ENCODE measurements at places on chromosomes 7 and 10. TPM values are rescaled to one million over a fixed set of nuclear protein-coding genes. Genes with fewer than 3 reads are reported as not detected.

Gene OGA
- total RNA-seq, result 138 TPM

Gene BLNK
- total RNA-seq, result not detected

Gene CTAGE4
- total RNA-seq, result 8.7 TPM

Gene BCAP29
- total RNA-seq, result 38.3 TPM

DNA sequence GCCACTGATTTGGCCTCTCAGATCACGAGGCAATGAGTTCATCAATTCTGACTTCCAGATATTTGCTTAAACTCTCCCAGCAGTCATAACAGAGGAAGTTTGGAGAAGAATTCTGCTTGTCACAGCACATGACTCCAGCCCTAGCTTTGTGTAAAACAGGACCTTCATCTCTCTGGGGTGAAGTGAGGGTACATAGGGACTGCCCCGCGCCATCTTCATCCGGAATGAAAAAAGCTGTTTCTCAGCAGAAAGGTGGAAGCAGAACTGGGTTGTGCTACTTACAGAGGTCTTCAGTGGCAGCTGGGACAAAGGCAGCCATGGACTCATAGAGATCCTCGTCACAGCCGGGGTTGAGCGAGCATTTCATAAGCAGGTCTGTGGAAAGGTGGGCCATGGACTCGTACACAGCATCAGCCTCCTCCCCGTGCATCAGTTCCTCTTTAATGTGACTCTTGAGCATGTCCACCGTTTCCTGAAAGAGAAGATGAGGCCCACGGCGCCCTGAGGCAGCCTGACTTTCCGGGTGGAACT, 58.4 kb upstream of the TM9SF3 start:
- no peaks in the 10 kb centered on the region for H3K4me1 ChIP-seq
- no peak overlapping the region for H3K27ac ChIP-seq
- DNase-seq, result no peak
- peaks cover 11% of the 10 kb centered on the region for H3K27me3 ChIP-seq
- no peak overlapping the region for H3K4me3 ChIP-seq
- no peaks in the 10 kb centered on the region for H3K36me3 ChIP-seq

Gene LIPJ
- 0.09 TPM for total RNA-seq

- H3K27ac ChIP-seq, result no peak overlapping the region
- H3K4me1 ChIP-seq, result no peaks in the 10 kb centered on the region
- no peak for DNase-seq
- no peaks in the 10 kb centered on the region for H3K27me3 ChIP-seq
Measured at GRCh38 chr7:122132341-122132740, 11.7 kb downstream of the AASS start.

DNA sequence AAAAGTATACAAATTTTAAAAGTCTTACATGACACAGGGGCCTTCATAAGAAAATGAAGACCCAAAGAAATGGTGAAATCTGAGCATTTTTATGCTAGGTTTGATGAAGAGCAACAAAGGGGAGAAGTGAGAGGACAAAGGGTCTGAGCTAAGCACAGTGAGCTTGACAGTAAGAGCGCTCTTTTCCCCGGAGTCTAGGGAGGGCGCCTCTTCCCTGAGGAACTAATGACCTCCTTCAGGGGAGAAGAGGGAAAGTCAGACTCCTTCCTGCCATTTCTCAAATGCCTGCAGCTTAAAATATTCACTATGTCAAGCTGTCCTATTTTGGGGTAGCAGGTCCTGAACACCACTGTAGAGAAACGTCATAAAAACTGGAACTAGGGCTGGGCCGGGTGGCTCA, 18.1 kb upstream of the PAXIP1 start:
- peak; percentile 68 for DNase-seq
- no peaks in the 10 kb centered on the region for H3K27me3 ChIP-seq
- H3K4me3 ChIP-seq, result no peak overlapping the region

DNA sequence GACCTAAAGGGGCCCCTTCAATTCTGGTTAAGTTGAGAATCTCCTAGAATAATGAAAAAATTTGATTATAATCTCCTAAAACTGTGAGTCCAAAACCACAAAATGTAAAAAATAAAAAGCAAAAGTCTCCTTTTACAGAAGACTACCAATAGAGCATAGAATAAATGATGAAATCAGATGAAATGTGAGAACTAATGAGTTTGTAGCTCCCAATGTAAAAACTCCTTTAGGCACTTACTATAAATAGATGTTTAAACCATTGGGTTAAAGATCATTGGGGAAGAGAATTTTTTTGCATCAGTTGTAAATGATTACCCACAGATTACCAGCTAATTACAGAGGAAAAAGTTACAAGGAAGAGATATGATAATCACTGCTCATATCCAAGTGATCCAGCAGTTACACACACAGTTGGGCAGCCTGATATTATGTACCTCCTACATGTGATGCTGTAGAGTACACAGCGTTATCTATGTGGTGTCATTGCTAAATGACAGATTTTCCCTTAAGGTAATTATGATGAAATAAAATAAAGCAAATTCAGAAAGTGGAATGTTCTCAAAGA, 282.7 kb upstream of the SEMA3D start:
- no peaks in the 10 kb centered on the region for H3K4me1 ChIP-seq
- no peak overlapping the region for H3K4me3 ChIP-seq
- H3K36me3 ChIP-seq, result no peaks in the 10 kb centered on the region
- no peak for DNase-seq
- no peaks in the 10 kb centered on the region for H3K27me3 ChIP-seq

Gene OR2A12
- not detected for total RNA-seq

GRCh38 chr10:127200646-127201045, 4.3 kb upstream of the INSYN2A start:
- H3K4me3 ChIP-seq, result no peak overlapping the region
- H3K4me1 ChIP-seq, result peaks cover 6% of the 10 kb centered on the region
- DNase-seq, result no peak
- H3K36me3 ChIP-seq, result no peaks in the 10 kb centered on the region

Gene IKZF1
- total RNA-seq, result 0.44 TPM

DNA sequence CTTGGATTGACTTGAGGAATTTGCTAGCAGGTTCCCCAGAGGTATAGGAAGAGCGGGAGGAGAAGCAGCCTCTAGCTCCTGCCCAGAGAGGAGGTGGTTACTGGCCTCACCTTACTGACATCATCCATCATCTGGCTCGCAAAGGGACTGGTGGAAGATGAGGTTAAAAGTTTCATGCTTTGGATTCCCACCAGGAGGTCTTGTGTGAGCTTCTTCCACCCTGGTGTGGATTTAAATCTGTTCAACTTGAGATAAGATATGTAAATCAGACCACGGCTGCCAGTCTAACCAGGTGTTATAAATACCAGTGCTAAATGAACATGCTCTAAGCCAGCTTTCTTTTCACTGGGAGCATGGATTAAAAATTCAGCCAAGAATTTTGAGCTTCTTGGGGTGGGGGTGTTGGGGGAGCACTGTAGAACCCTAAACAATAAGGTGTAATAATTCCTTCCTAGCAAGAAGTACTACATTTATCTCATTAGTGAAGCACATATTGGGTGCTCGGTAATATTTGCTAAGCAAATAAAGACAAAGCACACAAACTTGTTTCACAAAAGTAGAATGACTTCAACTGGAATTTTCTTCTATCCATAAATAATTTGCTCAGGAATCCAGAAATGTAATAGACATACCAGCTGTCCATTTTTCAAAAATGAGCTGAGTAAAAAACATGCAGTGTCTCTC, 7.8 kb downstream of the PROSER2 start:
- no peak overlapping the region for H3K27ac ChIP-seq
- no peaks in the 10 kb centered on the region for H3K27me3 ChIP-seq
- peak; percentile 68 for DNase-seq
- peaks cover 10% of the 10 kb centered on the region for H3K4me1 ChIP-seq

GRCh38 chr10:90213346-90213745, 512.0 kb downstream of the KIF20B start:
- no peaks in the 10 kb centered on the region for H3K36me3 ChIP-seq
- H3K27ac ChIP-seq, result no peak overlapping the region
- H3K27me3 ChIP-seq, result no peaks in the 10 kb centered on the region
- H3K4me1 ChIP-seq, result no peaks in the 10 kb centered on the region
- DNase-seq, result no peak

- H3K4me3 ChIP-seq, result no peak overlapping the region
- H3K27ac ChIP-seq, result no peak overlapping the region
- no peaks in the 10 kb centered on the region for H3K27me3 ChIP-seq
- DNase-seq, result no peak
Measured at GRCh38 chr10:13308096-13308495, 8.2 kb upstream of the PHYH start.

Gene OR2A42
- not detected for total RNA-seq

Gene GNGT1
- not detected for total RNA-seq

- no peaks in the 10 kb centered on the region for H3K36me3 ChIP-seq
- no peak for DNase-seq
- H3K4me3 ChIP-seq, result no peak overlapping the region
- no peak overlapping the region for H3K27ac ChIP-seq
Measured at GRCh38 chr7:130899638-130900401, 165.8 kb upstream of the KLF14 start.

- no peaks in the 10 kb centered on the region for H3K4me1 ChIP-seq
- no peaks in the 10 kb centered on the region for H3K36me3 ChIP-seq
Measured at GRCh38 chr7:103715376-103716120, 269.5 kb upstream of the SLC26A5 start.

GRCh38 chr10:3825244-3825643, 40.2 kb upstream of the KLF6 start:
- H3K4me1 ChIP-seq, result peaks cover 46% of the 10 kb centered on the region
- DNase-seq, result no peak
- H3K36me3 ChIP-seq, result no peaks in the 10 kb centered on the region
- H3K4me3 ChIP-seq, result no peak overlapping the region
- H3K27me3 ChIP-seq, result no peaks in the 10 kb centered on the region
- no peak overlapping the region for H3K27ac ChIP-seq

DNA sequence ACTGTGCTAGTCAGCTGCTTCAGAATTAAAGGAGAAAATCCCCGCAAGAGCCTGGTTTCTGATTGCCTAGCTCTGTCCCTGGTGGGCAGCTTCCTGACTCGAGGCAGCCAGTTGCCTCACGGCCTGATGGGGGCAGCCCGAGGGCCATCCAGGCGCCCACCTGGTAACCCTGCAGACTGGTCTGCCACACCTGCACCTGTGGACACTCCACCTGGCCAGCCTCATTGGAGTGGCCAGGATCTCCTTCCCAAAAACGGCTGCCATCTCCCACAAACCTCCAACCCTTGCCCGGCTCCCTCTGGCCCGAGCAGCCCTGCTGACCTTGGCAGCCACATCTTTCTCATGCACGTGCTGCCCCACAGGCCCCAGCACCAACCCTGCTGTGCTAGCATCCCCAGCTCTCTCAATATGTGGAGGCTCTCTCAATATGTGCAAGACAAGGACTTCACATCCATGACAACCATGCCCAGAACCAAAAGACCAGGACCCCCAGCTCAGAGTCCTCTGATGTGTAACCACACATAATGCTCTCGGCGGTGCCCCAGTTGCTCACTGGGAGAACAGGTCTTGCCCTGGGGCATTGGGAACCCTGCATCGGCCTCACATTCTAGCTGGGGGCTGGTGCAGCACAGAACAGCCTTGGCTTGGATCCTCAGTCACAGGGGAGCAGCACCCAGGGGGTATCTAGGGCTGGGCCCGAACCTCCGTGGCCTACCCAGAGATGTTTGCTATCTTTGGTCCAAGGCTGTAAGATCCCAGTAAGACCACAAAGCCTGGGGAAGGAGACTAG, 14.6 kb downstream of the DRGX start:
- no peaks in the 10 kb centered on the region for H3K36me3 ChIP-seq
- no peak for DNase-seq
- no peak overlapping the region for H3K27ac ChIP-seq
- H3K4me3 ChIP-seq, result no peak overlapping the region

Gene PRF1
- total RNA-seq, result not detected

GRCh38 chr7:45160417-45160881, 2.9 kb downstream of the RAMP3 start:
- DNase-seq, result peak; percentile 37
- no peaks in the 10 kb centered on the region for H3K36me3 ChIP-seq
- H3K4me1 ChIP-seq, result no peaks in the 10 kb centered on the region
- H3K27me3 ChIP-seq, result peaks cover 45% of the 10 kb centered on the region
- no peak overlapping the region for H3K27ac ChIP-seq
- H3K4me3 ChIP-seq, result no peak overlapping the region

DNA sequence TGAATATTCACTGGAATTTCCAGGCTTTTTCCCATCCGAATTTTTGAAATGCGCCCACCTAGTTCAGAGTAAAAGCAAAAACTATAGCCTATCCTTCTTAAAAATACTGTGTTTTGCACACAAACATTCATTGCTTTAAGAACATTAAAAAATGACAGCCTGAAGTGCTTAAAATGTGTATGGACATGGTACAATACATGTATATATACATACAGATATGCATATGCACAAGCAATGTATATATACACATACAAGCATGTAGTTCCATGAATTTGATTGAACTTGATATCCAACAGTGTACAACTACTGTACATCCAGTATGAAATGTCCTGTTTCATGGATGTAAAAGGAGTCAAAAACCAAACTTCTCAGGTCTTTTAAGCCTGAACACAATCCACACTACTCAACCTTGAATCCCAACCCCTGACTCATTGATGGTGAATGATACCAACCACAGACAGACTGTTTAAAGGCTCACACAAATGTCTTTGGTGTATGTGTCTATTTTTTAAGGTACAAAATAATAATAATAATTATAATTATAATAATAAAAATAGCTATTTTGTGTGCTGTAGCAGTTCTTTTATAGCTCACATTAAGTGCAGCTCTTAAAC, 14.8 kb downstream of the INHBA start:
- H3K4me3 ChIP-seq, result no peak overlapping the region
- no peaks in the 10 kb centered on the region for H3K27me3 ChIP-seq
- H3K27ac ChIP-seq, result no peak overlapping the region
- no peak for DNase-seq
- H3K36me3 ChIP-seq, result no peaks in the 10 kb centered on the region

- H3K27ac ChIP-seq, result no peak overlapping the region
- H3K4me3 ChIP-seq, result no peak overlapping the region
- H3K36me3 ChIP-seq, result no peaks in the 10 kb centered on the region
- no peak for DNase-seq
- H3K27me3 ChIP-seq, result no peaks in the 10 kb centered on the region
Measured at GRCh38 chr7:115505136-115505535, 525.4 kb downstream of the TFEC start.

- H3K27ac ChIP-seq, result no peak overlapping the region
- H3K4me3 ChIP-seq, result no peak overlapping the region
- H3K36me3 ChIP-seq, result no peaks in the 10 kb centered on the region
- DNase-seq, result peak; percentile 34
Measured at GRCh38 chr10:78783753-78784152, 285.0 kb upstream of the ZMIZ1 start.

DNA sequence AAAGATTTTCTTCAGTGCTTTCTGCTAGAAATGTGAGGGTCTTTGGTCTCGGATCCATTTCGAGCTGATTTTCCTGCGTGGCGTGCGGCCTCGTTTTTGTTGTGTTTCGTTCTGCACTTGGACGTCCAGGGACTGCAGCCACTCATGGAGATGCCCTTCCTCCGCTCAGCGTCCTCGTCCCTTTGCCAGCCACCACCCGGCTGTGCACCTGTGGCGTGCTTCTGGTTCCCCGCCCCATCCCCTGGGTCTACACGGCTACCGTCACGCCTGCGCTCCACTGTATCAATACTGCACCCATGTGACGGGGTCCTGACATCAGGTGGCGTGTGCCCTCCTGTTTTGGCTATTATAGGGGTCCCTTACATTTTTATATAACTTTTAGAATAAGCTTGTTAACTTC, 42.7 kb upstream of the NKX6-2 start:
- H3K4me1 ChIP-seq, result no peaks in the 10 kb centered on the region
- DNase-seq, result no peak
- H3K4me3 ChIP-seq, result no peak overlapping the region
- H3K27me3 ChIP-seq, result peaks cover 5% of the 10 kb centered on the region
- no peaks in the 10 kb centered on the region for H3K36me3 ChIP-seq

Gene FKBP6
- total RNA-seq, result not detected
